ENCODE measurements at places on chromosomes 11 and 22. TPM values are rescaled to one million over a fixed set of nuclear protein-coding genes. Genes with fewer than 3 reads are reported as not detected.

CHADL gene
- total RNA-seq: 0.61 TPM

RAB39A gene
- 10.8 TPM for total RNA-seq

TPBGL gene
- total RNA-seq: 0.19 TPM

HSPB2 gene
- not detected for total RNA-seq

IGSF22 gene
- total RNA-seq: 0.19 TPM

DDI1 gene
- total RNA-seq: not detected

FBLN1 gene
- 152 TPM for total RNA-seq

OR8G1 gene
- total RNA-seq: not detected

KCTD14 gene
- total RNA-seq: 1.6 TPM

DNA sequence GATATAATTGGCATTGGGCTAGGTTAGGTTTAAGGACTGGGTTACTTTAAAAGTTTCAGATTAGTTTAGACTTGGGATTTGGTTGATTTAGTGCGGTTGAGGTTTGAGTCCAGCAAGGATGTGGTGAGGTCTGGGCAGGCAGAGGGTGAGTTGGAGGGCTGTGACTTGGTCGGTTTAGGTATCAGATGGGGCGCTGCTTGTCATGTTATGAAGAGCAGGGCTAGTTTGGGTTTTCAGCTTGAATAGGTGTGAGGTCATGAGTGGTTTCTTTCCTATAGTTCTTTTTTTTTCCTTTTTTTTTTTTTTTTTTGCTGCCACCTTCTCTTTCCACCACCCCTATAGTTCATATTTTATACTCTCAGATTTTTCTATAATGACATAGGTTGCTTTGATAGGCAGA lies 4.8 kb downstream of the CLCF1 start:
- H3K27ac ChIP-seq: no peak overlapping the region
- H3K36me3 ChIP-seq: no peaks in the 10 kb centered on the region
- DNase-seq: no peak
- peak overlapping the region; percentile 18 for H3K4me3 ChIP-seq
- peaks cover 22% of the 10 kb centered on the region for H3K27me3 ChIP-seq

DNA sequence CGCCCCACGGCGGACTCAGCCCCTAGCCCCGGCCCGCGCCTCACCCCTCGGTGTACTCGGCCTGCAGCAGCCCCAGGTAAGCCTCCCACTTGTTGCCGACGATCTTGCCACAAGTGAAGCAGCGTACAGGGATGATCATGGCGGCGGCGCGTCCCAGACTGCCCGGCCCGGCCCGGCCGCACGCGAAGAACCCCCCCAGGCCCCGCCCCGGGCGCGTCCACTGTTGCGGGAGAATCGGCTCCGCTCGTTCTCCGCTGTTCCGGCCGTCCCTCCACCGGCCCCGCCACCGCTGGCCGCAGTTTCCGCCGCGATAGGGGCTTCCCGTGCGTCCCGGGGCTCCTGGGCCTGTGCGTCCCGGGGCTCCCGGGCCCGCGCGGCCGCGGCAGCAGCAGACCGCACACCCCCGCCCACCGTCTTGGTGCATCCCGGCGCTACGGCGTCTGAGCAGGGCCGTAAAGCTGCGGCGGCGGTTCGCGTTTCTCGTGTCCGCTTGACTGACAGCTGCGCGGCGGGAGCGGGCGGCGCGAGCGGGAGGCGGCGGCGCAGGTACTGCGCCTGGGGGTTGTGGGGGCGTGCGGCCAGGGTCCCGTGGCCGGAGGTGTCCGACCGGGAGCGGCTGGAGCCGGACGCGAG lies at the start of the genes POLR2L and TSPAN4:
Gene POLR2L (minus strand): TSS at position 160 of the 633 bp plus-strand sequence. CDS start 21 bp downstream, at position 139.
Gene TSPAN4 (plus strand): TSS at position 483 of the 633 bp plus-strand sequence. CDS start 7,453 bp downstream, outside the sequence.
- peak within 1 kb of the TSS; percentile 43 for H3K27ac ChIP-seq
- peaks cover 5% of the 10 kb centered on the region for H3K36me3 ChIP-seq
- H3K4me1 ChIP-seq: peaks cover 18% of the 10 kb centered on the region
- H3K4me3 ChIP-seq: peak within 1 kb of the TSS; percentile 92
- peaks cover 10% of the 10 kb centered on the region for H3K27me3 ChIP-seq

GRCh38 chr22:29704528-29705285 lies 15.1 kb upstream of the CABP7 start:
- peak overlapping the region; percentile 54 for H3K4me3 ChIP-seq
- H3K4me1 ChIP-seq: peaks cover 33% of the 10 kb centered on the region
- H3K27me3 ChIP-seq: peaks cover 43% of the 10 kb centered on the region
- no peaks in the 10 kb centered on the region for H3K36me3 ChIP-seq

GRCh38 chr11:72781313-72782080 lies 12.3 kb downstream of the STARD10 start:
- H3K4me3 ChIP-seq: peak overlapping the region; percentile 86
- no peaks in the 10 kb centered on the region for H3K36me3 ChIP-seq
- peaks cover 20% of the 10 kb centered on the region for H3K4me1 ChIP-seq
- peaks cover 17% of the 10 kb centered on the region for H3K27me3 ChIP-seq
- no peak for DNase-seq

- H3K27me3 ChIP-seq: peaks cover 5% of the 10 kb centered on the region
- no peak for DNase-seq
- H3K4me3 ChIP-seq: no peak overlapping the region
- H3K4me1 ChIP-seq: no peaks in the 10 kb centered on the region
These were observed 1455.1 kb downstream of the TBC1D22A start for GRCh38 chr22:48217596-48217995.

- H3K27ac ChIP-seq: no peak overlapping the region
- no peaks in the 10 kb centered on the region for H3K36me3 ChIP-seq
- H3K4me3 ChIP-seq: no peak overlapping the region
- DNase-seq: no peak
- H3K4me1 ChIP-seq: no peaks in the 10 kb centered on the region
These were observed 5.0 kb downstream of the SEZ6L start for GRCh38 chr22:26174280-26174679.

GRCh38 chr11:105923807-105924206 lies 98.2 kb downstream of the MSANTD4 start:
- H3K4me1 ChIP-seq: no peaks in the 10 kb centered on the region
- no peak overlapping the region for H3K4me3 ChIP-seq
- H3K27me3 ChIP-seq: no peaks in the 10 kb centered on the region
- DNase-seq: no peak
- H3K36me3 ChIP-seq: no peaks in the 10 kb centered on the region
- H3K27ac ChIP-seq: no peak overlapping the region

DNA sequence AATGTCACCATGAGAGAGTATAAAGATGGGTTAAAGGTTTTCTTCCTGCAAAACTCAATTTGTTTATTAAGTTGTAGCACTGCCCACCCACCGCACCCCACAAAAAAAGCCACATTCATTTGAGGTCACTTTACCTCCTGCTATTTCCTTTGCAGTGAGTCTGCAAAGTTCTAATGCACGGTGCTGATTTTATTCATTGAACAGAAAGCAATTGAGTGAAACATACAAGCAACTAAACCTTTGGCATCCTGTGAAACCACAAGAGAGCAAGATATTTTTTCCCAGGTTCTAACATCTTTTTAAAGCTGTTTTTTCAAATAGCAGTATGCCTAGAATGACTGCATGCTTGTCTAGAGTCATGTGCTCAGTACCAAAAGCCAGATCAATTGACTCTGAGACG lies 39.0 kb downstream of the RRAS2 start:
- no peak overlapping the region for H3K27ac ChIP-seq
- peaks cover 6% of the 10 kb centered on the region for H3K4me1 ChIP-seq
- H3K27me3 ChIP-seq: no peaks in the 10 kb centered on the region
- no peak overlapping the region for H3K4me3 ChIP-seq
- H3K36me3 ChIP-seq: no peaks in the 10 kb centered on the region

DNA sequence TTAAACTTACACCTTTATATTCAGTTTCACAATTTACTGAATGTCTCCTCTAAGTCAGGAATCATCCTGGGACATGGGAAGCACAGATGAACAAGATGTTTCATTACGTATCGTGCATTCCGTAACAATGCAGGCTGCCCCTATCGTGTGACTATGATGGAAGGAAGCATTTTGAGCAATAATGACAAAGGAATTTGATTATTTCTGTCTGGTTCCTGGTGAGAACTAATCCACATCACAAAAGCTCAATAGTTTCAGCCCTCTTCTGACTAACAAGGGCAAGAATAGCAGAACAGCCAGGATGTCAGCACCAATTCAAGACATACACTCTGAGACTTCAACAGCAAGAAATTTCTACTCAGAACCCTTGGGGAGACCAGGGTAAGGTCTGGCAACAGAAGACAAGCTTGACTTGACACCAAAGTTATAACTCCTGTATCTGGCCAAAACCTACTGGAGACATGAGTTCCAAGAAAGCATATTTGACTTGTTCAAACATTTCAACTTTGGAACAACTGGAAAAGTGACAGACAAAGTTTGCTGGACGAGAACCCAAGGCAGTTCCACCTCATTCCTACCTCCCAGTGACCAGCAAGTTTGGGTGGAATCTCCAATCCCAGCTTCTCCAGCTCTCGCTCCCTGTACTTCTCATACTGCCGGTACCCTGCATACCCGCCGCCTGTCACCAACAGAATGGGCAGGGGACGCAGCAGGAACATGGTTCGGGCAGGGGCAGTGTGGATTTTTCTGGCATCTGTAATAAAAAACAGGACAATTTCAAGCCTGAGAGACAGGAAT lies 14.3 kb downstream of the PISD start:
- no peak overlapping the region for H3K4me3 ChIP-seq
- H3K36me3 ChIP-seq: peaks cover 2% of the 10 kb centered on the region
- H3K27ac ChIP-seq: no peak overlapping the region

DNA sequence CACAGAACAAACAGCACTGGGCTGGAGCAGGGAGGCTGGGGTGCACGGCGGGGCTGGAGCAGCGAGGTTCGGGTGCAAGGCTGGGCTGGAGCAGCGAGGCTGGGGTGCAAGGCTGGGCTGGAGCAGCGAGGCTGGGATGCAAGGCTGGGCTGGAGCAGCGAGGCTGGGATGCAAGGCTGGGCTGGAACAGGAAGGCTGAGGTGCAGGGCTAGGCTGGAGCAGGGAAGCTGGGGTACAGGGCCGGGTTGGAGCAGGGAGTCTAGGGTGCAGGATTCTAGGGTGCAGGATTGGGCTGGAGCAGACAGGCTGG lies 198.5 kb downstream of the BRD1 start:
- DNase-seq: no peak
- no peak overlapping the region for H3K27ac ChIP-seq
- no peak overlapping the region for H3K4me3 ChIP-seq
- peaks cover 32% of the 10 kb centered on the region for H3K27me3 ChIP-seq
- H3K36me3 ChIP-seq: no peaks in the 10 kb centered on the region

GRCh38 chr11:33692013-33692504 lies 8.6 kb downstream of the C11orf91 start:
- H3K27me3 ChIP-seq: no peaks in the 10 kb centered on the region
- H3K36me3 ChIP-seq: no peaks in the 10 kb centered on the region
- H3K4me1 ChIP-seq: peaks cover 51% of the 10 kb centered on the region
- no peak overlapping the region for H3K4me3 ChIP-seq
- DNase-seq: no peak
- peak overlapping the region; percentile 76 for H3K27ac ChIP-seq

DNA sequence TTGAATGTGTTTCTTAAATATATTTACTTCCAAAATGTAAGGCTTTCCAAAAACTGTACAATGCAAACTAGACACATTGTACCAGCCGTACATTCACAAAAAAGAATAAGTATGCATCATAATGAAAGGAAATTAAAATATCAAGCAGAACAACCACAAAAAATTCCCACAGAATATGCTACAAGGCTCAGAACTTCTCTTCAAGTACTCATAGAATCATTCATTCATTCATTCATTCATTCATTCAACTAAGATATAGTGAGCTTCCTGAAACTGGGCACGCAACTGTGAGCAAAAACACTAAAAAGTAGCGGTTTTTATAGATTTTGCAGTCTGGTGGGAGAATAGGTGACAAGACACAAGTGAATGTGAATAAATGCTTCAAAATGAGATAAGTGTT lies 690.1 kb downstream of the KCNA4 start:
- no peak overlapping the region for H3K27ac ChIP-seq
- no peak overlapping the region for H3K4me3 ChIP-seq
- DNase-seq: no peak
- H3K27me3 ChIP-seq: peaks cover 17% of the 10 kb centered on the region
- H3K4me1 ChIP-seq: no peaks in the 10 kb centered on the region

- no peak for DNase-seq
- H3K4me3 ChIP-seq: no peak overlapping the region
- H3K4me1 ChIP-seq: no peaks in the 10 kb centered on the region
- H3K36me3 ChIP-seq: no peaks in the 10 kb centered on the region
- H3K27me3 ChIP-seq: peaks cover 75% of the 10 kb centered on the region
- H3K27ac ChIP-seq: no peak overlapping the region
These were observed 87.2 kb upstream of the VPREB1 start for GRCh38 chr22:22157348-22157725.

- no peak overlapping the region for H3K27ac ChIP-seq
- DNase-seq: no peak
- H3K4me1 ChIP-seq: peaks cover 37% of the 10 kb centered on the region
- no peaks in the 10 kb centered on the region for H3K27me3 ChIP-seq
- no peaks in the 10 kb centered on the region for H3K36me3 ChIP-seq
These were observed 144.6 kb downstream of the SNX19 start for GRCh38 chr11:130771708-130772107.

GRCh38 chr11:62464655-62465054 lies 45.8 kb downstream of the SCGB1A1 start:
- H3K4me3 ChIP-seq: no peak overlapping the region
- DNase-seq: no peak
- no peaks in the 10 kb centered on the region for H3K4me1 ChIP-seq

GRCh38 chr22:46195487-46196165 lies 45.3 kb downstream of the PPARA start:
- H3K4me1 ChIP-seq: peaks cover 4% of the 10 kb centered on the region
- DNase-seq: no peak
- no peak overlapping the region for H3K4me3 ChIP-seq
- no peaks in the 10 kb centered on the region for H3K27me3 ChIP-seq
- no peak overlapping the region for H3K27ac ChIP-seq

DNA sequence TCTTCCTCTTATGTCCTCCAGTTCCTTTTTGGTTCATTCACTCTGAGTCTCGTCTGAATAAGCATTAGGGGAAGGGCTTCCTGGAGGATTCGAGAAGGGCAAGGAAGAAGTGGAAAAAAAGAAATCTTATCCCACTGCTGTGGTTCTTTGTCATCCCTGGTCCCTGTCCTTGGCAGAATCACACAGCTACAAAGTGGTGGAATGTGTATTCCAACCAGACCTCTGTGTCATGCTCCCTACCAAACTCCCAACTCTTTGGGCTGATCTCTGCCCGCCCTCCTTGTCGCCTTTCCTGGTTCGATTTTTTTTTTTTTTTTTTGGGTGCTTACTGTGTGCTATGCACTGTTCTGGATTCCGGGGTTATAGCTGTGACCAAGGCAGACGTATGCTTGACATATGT lies 61.0 kb downstream of the TEAD1 start:
- H3K4me1 ChIP-seq: peaks cover 5% of the 10 kb centered on the region
- H3K27me3 ChIP-seq: no peaks in the 10 kb centered on the region
- no peak overlapping the region for H3K4me3 ChIP-seq
- H3K36me3 ChIP-seq: no peaks in the 10 kb centered on the region
- no peak overlapping the region for H3K27ac ChIP-seq

- H3K27ac ChIP-seq: no peak overlapping the region
- no peaks in the 10 kb centered on the region for H3K27me3 ChIP-seq
- H3K36me3 ChIP-seq: peaks cover 3% of the 10 kb centered on the region
These were observed 65.7 kb upstream of the DDI1 start for GRCh38 chr11:103970701-103971249.
